ENCODE measurements at places on chromosomes 7 and 10.

- DNase-seq = peak; percentile 27
Measured at GRCh38 chr10:72611783-72612182, 14.1 kb downstream of the MICU1 start.

- peak; percentile 59 for DNase-seq
Measured at GRCh38 chr10:96632974-96633710, 46.3 kb upstream of the TM9SF3 start.

GRCh38 chr7:66631471-66631870, 2.8 kb downstream of the KCTD7 start:
- DNase-seq = no peak

DNA sequence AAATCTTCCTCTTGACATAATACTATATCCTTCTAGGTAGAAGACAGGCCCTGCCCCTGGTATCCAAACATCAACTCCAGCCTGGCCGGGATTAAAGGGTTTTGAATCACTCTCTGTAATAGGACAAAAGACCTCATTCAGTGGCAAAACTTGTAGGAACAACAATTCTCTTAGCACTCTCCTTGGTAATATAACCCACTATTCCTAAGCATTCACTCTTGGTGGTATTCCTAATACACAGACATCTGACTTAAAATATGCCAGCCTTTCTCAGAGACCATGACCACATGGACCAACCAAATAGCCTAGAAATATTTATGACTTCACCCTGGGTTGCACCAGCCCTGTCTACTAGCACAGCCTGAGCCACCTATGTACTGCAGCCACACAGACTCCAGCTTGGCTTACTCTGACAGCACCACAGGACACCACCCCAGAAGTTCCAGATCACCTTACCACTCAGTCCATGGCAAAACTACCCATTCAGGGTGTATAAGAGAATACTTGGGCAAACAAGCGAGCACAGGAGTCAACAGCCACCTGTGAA, 244.9 kb upstream of the NEBL start:
- DNase-seq = peak; percentile 49

DNA sequence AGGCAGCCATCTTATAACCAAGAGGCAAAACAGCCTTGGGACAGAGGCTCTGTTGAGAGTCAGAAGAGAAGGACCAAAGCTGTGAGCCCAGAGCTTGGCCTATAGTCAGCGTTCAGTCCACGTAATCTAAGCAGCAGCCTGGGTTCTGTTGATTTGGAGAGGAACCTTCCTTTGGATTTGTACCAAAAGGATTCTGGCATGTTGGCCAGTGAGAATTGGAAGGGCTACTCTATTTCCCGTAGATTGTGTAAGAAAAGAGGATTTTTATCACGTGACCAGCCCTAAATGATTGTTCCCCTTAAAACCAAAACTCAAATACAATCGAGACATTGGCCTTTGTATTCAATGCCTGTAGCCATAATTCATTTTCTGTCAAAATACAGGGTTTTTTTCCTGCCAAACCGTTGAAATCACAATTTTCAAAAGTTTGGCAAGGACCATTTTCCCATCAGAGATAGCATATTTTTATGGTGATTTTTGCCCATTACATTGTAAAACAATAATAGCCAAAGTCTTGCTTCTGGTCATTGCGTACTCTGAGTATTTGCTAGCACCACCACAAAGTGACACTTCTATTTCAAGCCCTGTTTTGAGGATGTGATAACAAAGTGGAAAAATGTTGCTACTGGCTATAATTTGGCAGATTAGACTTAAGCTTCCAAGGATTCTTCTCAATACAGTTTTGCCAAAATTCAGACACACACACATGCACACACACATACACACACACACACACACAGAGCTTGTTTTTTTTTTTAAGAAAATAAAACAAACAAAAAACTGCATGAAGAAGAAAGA, 23.1 kb upstream of the BMPER start:
- no peak for DNase-seq

DNA sequence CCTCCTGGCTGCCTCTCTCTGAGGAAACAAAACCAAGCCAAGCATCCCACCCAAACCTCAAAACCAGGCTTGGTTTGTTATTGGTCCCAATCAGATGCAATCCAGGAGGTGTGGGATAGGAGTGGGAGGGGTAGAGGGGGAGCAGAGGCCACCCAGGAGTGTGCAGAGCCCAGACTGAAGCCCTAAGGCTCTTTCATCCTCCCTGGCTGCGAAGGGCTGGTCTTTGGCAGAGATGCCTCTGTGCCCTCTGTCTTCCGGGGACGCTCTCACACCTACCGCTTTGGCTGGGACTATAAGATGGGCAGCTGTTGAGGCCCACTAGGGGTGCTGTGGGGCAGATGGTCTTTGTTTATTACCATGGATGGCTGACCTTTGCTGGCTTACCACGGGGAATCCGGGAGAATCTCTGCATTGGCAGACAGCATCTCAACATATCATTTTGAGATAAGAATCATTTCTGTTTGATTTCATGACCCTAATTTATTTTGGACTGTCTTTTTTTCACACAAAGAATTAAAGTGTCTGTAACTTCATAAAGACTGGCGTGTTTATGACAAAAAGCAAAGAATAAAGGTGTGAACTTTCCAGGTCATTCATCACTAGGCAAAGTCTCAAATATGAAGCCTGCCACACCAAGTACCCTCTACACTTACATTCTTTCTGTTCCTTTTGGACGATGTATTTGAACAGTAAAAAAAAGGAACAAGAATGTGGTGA, 6.5 kb upstream of the DENND2A start:
- DNase-seq = peak; percentile 97

DNA sequence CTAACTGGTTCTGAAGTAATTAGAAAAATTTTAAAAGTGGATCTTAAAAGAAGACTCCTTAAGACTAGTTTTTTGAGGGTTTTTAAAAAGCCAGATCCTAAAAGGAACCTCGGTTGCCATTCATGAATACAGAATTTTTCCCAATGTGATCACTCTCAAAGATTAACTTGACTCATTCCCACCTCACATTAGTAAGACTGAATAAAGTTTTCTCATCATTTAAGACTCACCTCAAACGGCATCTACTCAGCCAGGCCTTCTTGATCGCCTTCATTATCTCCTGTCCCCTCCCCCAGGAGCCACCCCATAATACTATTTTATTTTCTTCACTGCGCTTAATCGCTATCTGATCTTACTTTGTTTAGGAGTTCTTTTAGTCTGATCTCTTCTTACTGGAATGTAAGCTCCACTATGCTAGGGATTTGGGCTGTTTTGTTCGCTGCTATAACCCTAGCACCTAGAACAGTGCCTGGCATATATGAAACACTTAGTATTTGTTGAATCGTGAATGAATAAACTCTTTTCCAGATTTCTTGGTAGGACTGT, 55.9 kb upstream of the PCGF5 start:
- DNase-seq = no peak

DNA sequence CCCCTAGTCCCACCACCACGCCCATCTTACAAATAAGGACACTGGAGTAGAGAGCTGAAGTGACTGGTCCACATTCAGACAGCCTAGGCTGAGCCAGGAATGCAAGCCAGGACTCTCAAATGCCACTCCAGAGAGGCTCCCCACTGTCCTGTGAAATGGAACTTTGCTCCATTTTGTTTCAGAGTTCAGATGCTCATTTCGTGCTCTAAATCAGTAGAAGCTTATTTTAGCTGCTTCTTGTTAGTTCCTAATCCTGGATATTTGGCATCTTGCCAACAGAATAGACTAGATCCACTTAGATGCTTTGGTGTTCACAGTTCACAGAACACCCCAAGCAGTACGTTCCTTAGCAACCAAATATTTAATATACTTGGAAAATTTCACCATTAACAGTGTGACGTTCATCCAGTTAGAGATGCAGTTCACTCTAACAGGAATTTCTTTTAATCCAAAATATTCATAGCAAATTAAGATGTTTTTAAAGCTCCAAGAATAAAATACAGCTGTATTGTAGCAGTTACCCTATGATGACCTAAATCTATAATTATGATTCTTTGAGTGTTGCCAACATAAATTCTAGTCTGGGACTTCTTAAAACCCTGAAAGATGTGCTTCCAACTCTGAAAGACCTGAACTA, 7.3 kb downstream of the MMP21 start:
- peak; percentile 3 for DNase-seq

DNA sequence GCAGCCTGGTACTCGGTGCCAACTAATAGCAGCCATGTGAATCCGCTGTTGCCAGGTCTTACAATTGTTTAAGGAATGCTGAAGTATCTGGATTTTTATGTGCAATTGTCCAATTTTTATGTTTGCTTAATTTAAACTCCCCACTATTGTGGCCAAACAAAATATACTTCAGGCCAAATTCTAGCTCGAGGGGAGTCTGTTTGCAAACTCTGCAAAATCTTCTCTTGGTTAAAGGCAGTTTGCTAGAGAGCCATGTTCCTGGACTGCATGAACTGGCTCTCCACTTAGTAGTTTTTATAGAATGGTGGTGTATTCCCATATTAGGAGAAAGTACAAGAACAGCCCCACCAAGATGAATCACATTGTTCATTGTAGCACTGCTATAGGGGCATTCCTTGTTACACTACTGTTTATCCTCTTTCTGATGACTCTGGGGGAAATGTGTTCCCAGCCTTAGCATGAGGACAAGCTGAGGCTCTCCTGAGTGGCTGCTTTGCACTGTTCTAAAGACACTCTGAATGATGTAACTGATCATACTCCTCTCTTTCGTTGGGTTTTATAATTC, 178.0 kb upstream of the GLI3 start:
- DNase-seq = no peak

- DNase-seq = peak; percentile 79
Measured at GRCh38 chr10:129881641-129882040, 82.4 kb downstream of the EBF3 start.

DNA sequence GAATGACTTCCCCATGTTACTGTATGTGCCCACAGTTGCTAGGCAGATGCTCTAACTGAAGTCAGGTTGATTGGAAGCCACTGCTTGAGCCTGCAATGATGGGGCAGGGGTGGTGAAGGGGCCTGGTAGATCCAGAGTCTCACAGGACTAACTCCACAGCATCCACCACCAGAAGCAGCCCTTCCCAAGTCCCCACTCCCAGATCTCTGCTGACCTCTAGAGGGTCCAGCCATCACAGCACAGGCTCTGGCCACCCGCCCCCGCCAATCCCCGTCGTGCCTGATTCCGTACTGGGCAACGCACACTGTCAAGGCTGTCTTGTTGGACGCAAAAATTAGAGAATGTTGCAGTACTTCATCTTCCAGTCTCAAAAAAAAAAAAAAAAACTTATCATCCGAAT, 136.8 kb upstream of the PDE1C start:
- DNase-seq = peak; percentile 11

GRCh38 chr7:92685136-92686042, 95.2 kb upstream of the FAM133B start:
- DNase-seq = no peak

- no peak for DNase-seq
Measured at GRCh38 chr10:29142516-29143314, 146.2 kb upstream of the LYZL1 start.

GRCh38 chr7:15084368-15084767, 181.8 kb upstream of the DGKB start:
- no peak for DNase-seq

- DNase-seq = no peak
Measured at GRCh38 chr7:25500393-25500921, 272.2 kb upstream of the NPVF start.

DNA sequence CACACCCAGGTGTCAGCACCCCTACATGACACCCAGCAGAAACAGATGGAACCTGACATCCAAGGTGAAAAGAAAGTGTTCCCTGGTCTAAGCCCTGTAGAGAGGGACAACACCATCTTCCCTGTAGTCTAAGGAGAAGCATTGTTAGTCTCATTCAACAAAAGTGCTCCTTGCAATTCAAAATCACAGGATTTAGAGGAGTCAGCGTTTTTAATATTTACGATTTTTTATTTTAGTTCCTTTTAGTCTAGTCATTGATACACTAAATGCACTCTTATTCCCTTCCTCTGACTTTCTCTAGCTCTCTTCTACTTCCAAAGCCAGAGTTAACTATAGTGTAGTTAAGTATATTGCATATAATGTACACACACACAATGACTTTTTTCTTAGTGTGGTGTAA, 163.0 kb downstream of the TPK1 start:
- no peak for DNase-seq

- DNase-seq = no peak
Measured at GRCh38 chr7:151761231-151761630, 115.7 kb downstream of the PRKAG2 start.

- DNase-seq = no peak
Measured at GRCh38 chr10:73768881-73769280, 13.0 kb upstream of the CHCHD1 start.

DNA sequence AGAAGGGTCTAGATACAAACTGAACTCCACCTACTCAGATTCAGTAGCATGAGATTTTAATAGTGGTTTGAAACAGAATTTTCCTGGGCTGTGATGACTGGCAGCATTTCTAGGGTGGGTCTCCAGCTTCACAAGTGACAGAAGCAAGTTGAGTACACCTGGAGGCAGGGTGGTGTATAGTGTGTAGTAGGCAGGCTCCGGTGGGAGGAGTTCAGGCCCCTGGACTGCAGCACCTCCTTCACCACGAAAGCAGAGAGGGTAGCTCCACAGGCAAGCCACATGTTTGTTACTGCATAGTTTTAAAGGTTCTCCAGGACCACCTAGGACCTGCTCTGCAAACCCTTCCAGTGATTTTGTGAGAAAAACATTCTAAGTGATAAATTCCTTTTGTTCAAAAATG, 347.2 kb downstream of the PARD3 start:
- DNase-seq = no peak

DNA sequence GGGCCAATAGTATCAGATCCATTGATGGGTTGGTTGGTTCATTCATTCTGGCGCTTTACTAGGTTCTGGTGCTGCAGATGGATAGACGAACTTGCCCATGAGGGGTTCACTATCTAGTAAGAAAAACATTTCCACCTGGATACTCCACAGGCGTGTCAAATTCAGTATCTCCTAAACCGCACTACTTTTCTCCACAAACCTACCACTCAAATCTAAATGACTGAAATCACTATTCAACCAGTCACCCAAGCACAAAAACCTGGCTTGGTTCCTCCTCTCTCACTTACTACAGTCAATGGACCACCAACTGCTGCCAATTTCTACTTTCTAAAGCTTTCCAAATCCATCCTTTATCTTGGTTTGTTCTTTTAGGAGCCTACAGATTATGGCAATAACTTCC, 572 bp downstream of the AGK start:
- peak; percentile 37 for DNase-seq

GRCh38 chr10:4635388-4635787, 190.6 kb upstream of the AKR1E2 start:
- DNase-seq = no peak

DNA sequence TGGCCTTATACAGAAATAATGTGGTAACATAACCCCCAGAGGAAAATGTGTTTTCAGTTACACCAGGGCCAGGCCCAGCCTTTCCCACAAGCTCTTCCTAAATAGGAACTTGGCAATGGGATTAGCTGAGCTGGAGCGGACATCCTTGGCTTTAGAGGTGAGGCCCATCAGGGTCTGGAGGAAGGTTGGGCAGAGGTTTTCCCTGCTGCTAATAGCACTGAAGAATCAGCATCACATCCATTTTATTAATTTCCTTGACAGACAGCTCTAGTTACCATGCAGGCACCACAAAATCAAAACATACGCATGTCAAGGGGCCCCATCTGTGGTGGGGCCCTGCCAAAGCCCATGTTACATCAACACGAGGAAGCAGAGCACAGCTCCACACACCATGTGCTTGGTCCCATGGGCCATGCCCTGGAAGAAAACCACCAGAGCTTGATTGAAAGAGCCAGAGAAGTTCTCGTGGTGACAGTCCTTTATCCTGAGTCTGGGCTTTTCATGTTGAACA, 566.6 kb downstream of the KCNMA1 start:
- DNase-seq = no peak

GRCh38 chr7:29330136-29330535, 135.6 kb downstream of the CHN2 start:
- no peak for DNase-seq
